ENCODE measurements at places on chromosomes 16 and 17. TPM values are rescaled to one million over a fixed set of nuclear protein-coding genes. Genes with fewer than 3 reads are reported as not detected.

The RUNDC3A gene
- polyA plus RNA-seq = 2.3 TPM

The MPP3 gene
- polyA plus RNA-seq = 10.9 TPM

The TBC1D3D gene
- 3.0 TPM for polyA plus RNA-seq

DNA sequence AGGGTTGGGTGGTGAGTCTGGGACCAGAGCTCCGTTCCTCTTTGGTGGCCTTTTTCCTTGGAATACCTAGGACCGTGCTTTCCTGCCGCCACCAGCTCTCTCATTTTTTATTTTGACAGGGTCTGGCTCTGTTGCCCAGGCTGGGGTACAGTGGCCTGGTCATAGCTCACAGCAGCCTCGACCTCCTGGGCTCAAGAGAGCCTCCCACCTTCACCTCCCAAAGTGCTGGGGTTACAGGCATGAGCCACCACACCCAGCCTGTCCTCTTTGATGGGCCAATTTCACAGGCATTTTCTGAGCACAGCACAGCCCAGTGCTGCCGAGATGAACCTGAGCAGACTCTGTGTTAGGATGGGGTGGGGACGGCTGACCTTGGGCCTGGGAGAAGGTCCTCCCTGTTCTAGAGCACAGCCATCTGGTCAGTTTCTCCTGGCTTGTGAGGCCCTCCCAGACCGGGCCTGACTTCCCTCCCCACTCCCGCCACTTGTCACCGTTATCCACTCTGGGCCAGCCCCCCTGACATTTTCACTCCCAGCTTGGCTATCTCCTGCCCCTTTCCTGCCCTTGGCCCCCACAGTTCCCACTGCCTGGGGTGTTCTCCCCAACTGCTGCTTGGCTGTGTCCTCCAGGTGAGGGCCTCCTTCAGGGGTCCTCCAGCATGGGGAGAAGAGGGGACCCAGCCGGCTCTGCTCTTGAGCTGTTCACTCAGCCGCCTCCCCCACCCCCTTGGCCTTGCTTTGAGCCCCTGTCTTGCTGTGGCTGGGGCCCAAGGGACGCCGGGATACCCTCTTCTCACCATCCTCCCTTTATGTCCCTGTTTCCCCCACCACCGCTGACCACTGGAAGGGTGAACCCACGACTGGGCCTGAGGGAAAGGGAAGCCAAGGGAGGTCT lies 5.0 kb downstream of the ADCY7 start:
- peak; percentile 54 for DNase-seq

GRCh38 chr16:67173808-67174705 lies 3.7 kb downstream of the NOL3 start:
- peak; percentile 45 for DNase-seq

DNA sequence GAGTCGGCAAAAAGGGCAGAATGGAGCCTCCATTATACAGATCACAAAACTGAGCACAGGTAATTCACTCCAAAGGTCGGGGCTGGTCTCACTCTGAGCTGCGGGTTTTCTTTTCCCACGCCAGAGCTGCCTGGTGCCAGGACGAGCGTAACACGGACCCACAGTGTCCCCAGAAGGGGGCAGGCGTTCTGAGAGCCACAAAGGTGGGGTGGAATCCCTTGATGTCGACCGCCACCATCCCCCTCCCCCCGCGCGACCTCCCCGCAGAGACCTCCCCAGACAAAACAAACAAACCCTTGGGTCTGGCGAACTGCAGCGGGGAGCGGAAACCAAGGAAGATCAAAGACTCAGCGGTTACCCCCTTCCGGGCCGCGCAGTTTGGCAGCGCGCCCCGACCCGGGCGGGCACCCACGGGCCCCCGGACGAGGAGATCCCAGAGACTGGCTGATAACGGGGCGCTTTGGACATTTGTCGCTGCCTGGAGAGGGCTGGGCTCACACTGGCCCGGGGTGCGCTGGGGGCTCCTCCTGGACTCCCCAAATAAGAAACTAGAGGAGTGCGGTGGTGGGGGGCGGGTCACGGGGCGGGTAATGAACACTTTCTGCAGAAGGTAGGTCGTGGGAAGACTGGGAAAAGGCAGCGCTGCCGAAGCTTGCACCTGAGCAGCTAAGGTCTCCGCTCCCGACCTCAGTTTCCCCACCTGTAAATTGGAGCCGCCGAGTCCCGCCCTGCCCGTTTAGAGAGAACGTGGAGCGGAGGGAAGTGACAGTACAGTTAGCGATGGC lies 664 bp upstream of the NKD1 start:
- peak; percentile 51 for DNase-seq

GRCh38 chr17:81291662-81292061 lies 3.4 kb downstream of the SLC38A10 start:
- peak; percentile 92 for DNase-seq

DNA sequence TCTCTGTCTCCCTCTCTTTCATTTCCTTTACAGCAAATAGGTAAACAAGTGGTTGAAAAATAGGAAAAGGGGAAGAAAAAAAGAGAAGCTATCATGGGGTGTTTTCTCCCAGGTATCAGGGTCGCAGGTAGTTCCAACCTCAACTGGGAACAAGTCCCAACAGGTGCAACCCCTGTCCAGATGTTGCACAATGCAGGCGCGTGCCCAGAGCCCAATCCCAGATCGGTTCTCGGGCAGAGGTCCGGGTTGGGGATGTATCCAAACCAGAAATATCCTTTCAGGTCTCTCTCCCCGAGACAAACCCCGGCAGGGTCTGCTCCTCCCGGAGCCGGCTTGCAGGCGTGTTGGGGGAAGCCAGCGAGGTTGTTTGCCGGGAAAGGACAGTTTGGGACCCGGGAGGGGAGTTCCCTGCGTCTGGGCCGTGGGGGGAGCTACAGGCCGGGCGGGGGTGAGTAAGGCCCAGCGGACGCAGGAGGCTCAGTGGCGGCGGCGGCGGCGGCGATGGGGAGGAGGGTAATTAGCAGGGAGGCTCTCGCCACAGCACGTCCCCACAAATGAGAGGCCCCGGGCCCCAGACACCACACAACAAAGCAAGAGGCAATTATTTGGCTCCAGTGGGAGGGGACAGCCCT lies 21.2 kb upstream of the SP6 start:
- DNase-seq = no peak

- DNase-seq = no peak
Observed at GRCh38 chr17:15231851-15232516, 33.1 kb downstream of the PMP22 start.

GRCh38 chr17:79388556-79389295 lies 222.1 kb downstream of the RBFOX3 start:
- peak; percentile 58 for DNase-seq

GRCh38 chr17:12743046-12743445 lies 46.3 kb upstream of the ARHGAP44 start:
- no peak for DNase-seq

DNA sequence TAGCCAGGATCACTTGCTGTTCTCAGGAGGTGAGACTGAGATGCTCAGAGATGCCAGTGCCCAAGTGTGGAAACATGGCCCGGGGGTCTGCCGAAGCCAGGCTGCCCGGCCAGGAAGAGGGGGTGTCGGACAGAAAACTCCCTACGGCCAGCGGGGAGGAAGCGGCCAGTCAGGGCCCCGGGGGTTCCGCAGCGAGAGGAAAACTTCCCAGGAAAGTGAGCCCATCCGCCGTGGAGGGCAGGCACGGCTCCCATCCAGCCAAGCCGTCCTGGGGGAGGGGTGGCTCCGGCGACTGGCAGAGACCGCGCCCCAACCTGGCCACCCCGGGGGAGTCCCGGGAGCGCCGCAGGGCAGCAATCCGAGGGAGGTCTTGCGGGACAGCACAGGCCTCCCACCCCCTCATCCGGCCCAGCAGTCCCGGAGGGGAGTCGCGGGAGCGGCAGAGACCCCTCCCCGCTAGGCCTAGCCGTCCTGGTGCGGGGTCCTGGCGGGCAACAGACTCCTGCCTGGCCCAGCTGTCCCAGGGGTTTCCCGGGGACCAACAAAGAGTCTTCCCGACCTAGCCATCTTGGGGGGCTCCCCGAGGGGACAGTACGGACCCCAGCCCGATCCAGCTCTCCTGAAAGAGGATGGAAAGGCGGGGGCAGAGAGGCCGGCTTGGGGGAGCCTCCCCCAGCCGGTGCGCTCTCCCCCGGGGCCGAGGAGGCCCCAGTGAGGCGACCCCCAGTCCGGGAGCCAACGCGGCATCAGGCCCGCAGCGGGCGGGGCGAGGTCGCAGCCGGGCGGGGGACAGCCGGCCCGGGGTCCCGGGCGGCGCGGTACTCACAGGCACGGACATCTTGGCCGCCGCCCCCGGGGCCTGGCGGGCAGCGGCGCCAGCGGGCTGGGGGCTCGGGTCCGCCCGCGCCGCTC lies 13.8 kb upstream of the BCAR1 start:
- no peak for DNase-seq

- no peak for DNase-seq
Observed at GRCh38 chr16:66251476-66252160, 114.9 kb upstream of the CDH5 start.

All from left lung (tissue), 14 donors.